Activated CD4-positive, alpha-beta T cell treated with anti-CD3 and anti-CD28 coated beads for 4 hours (primary cell): ENCODE measurements at places on chromosomes 16 and 17.

DNA sequence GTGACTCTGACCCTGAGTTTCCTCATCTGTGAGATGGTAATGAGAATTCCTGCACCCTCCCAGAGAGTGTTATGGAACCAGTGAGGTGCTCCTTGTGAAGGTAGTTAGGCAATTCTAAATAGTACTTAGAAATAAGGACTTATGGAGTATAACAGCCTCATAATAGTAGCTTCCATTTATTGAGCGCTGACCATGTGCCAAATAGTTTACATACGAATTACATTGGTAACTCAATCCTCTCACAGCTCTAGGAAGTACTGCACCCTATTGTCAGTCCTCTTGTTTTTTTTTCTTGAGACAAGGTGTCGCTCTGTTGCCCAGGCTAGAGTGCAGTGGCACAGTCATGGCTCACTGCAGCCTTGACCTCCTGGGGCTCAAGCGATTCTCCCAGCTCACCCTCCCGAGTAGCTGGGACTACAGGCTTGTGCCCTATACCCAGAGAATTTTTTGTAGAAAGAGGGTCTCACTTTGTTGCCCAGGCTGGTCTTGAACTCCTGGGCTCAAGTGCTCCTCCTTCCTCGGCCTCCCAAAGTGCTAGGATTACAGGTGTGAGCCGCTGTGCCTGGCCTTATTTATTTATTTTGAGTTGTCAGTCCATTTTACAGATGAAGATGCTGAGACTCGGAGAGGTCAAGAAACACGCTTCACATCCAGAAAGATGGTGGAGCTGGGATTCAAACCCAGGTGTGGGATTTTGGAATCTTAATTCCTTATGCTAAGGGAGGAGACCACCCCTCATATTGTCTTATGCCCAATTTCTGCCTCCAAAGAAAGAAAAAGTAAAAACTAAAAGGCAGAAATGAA, 2.9 kb downstream of the TNS4 start:
- no peak for DNase-seq

- peak; percentile 56 for DNase-seq
Observed at GRCh38 chr17:40075201-40075941, 12.6 kb downstream of the THRA start.

DNA sequence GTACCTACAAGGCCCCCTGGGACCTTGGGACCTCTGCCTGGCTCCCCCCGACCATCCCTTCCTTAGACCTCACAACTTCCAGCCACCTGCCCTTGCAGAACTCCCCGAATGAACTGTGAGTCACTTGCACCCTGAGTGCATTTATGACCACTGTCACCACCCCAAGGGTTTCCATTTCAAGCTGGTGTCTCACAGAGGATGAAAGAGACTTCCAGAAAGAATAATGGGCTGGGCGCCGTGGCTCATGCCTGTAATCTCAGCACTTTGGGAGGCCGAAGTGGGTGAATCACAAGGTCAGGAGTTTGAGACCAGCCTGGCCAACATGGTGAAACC, 124.5 kb upstream of the CIBAR2 start:
- no peak for DNase-seq

DNA sequence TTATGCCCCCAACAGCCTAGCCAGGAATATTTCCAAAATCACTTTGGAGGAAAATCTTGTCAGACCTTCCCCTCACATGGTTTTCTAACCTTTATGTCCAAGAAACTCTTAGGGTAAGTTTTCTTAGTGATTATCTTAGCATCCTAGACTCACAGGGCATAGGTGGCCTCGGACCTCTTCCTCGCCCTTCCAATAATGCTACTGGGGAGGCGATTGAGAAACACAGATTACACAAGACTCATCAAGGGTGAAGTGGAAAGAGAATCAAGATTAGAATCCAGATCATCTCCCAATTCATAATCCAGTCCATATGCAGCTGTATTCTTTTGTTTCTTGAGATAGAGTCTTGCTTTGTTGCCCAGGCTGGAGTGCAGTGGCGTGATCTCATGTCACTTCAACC, 358.4 kb upstream of the CDH5 start:
- DNase-seq: no peak

DNA sequence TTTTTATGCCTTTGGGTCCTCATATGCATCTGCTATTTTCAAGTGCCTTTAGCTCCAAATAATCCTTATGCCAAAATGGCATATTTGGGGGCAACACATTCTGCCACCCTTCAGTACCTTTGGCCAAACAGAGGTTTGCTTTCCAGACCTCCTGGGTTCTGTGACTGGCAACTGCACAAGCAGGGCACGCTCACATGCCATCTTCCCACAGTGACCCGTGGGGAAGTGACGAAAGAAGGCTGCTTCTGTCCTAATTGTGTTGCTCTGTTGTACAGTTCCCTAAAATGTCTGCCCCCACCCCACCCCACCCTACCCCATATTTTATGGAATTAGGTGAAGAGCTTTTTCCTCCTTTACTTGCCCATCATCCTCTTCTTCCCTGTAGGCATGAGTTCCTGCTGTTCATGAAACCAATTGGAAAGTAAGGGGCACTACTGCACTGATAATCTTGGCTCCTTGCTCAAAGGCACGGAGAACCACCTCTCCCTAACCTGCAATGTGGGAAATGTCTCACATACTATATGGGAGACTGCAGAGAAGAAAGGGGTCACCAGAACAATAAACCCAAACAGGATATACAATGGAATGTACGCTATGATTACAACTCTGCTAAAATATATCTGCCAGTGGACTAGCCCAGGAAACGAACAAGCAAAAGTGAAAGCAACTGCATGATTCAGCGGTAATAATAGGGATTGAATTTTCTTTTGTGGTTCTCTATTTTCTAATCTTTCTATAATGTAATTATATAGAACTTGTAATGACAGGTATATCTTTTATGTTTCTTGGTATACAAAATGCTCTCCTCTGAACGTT, 3.3 kb upstream of the SLFN12L start:
- DNase-seq: no peak

DNA sequence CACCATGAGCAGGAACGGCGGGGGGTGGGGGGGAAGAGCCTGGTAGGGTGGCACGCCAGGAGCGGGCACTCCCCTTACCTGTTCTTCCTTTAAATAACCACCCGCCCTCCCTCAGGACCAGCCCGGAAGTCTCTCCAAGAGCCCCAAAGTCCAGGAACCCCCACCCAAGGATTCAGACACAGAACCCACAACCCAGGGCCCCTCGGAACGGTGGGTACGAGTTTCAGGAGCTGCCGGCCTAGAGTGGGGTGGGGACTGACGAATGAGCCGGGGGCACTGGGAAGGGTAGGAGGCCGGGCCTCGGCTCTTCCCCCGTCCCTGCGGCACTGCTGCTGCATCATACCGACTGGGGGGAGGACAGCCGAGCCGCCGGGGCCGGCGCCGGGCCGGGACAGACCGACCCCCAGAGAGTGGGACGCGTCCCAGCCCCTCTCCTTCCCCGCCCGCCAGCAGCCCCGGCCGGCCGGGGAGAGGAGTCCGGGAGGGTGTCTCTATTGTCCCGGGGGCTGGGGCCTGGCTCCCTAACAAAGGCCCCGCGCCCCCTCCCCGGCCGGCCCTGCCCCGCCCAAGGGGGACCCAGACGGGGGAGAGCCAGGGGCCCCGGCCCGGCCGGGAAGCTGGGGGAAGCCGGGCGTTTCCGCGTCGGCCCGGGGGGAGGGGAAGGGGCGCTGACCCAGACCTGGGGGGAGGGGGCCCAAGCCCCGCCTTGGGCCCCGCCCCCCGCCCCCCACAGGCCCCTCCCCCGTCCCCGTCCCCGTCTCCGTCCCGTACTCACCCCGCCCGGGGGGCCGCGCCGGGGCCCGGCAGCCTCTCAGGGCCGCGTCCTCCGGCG, 747 bp downstream of the ATXN7L3 start:
- peak; percentile 65 for DNase-seq

DNA sequence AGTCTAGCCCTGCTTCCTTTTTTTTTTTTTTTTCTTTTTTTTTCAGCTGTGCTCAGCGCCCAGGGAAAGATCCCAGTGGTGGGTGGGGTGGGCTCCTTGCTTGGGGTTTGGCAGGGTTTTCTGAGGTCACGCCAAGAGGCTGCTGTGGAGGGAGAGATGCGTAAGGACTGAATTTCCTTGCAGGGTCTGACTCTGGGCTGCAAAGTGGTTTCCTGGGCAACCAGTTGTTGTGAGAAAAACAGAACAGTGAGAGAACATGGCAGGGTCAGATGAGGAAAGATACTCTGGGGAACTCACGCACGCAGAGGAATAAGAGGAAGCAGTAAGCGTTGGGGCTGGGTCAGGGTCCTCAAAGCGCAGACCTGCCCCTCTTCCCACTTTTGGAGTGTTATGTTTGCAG, 119.5 kb downstream of the IRF8 start:
- no peak for DNase-seq

DNA sequence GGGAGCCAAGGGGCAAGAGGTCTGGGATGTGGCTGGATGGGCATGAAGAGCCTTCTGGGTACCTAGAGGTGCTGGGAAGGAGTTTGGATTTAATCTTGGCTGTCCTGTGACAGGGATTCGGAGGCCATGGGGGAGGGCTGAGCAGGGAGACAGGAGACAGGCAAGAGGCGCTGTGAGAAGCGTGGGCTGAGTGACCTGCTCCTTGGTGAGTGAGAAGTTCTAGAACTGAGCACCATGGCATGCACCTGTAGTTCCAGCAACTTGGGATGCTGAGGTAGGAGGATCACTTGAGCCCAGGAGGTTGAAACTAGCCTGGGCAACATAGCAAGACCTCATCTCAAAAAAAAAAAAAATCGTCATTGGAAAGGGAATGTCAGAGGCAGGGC, 78.3 kb upstream of the PLCG2 start:
- DNase-seq: no peak

GRCh38 chr16:22372882-22373661, 1.3 kb downstream of the CDR2 start:
- no peak for DNase-seq

DNA sequence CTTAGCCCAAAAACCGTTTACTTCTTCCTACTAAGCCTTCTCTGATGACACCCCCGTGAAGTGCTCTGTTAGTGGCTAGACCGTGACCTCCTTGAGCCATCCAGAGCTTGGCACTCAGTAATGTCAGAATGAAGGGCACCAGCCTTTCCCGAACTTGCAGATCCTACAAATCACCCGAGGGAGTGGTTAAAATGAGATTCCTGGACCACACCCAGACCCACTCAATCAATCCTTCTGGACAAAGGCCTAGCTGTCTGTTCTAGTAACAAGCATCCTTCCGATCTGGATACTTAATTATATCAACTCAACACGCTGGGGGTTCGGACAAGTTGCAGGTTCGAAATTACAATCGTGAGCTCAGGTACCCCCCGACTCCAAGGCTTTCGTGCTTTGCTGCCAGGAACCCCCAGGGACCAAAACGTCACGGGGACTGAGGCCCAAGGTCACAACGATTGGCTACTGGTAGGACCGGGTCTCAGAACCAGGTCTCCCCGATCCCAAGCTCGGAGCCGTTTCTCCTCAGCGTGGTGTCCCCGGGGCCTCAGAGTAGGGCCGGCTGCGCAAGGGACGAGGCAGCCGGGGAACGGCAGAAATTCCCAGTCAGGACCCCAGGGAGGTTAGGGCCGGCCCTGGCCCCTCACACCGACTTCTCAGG, 527 bp downstream of the CIAPIN1 start:
- peak; percentile 14 for DNase-seq

GRCh38 chr17:62696256-62696655, 68.8 kb downstream of the MRC2 start:
- DNase-seq: no peak

GRCh38 chr17:46789610-46790009, 28.9 kb downstream of the WNT3 start:
- DNase-seq: no peak

DNA sequence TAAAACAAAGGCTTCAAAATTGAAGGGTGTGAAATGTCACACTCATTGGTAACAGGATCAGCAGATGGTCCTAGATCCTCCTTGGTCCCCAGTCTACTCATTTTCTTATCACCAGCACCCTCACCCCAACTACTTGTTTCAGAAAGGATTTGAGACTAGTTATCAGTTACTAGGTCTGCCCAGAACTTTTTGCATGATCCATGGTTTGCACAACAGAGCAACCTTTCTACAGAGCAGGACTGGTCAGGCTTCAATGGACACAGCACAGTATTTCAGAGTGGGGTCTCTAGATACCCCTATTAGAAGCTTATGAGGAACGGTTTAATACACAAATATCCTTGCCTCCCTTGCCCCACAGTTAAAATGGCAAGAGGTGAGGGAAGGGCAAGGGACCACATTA, 25.6 kb downstream of the TTC19 start:
- DNase-seq: no peak

DNA sequence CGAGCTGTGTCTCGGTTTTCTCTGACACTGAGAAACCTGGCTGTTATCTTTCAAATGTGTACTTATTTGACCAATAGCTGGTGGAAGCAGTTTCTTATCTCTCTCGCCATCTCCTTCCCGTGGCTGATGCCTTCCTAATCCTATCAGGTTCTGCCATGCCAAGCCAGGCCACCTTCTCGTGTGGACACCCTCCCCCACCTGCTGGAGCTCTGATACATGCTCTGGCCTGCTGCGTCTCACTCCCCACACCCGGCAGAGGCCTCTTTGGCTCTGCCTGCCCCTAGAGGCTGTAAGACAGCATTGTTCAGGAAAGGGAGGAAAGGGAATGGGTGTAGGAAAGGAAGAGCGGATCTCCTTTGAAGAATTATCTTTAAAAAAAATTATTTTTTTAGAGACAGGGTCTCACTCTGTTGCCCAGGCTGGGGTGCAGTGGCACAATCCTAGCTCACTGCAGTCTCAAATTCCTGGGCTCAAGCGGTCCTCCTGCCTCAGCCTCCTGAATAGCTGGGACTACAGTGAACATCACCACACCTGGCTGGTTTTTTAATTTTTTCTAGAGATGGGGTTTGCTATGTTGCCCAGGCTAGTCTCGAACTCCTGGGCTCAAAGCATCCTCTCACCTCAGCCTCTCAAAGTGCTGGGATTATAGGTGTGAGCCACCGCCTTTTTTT, 7.5 kb upstream of the ARMC5 start:
- DNase-seq: no peak

- no peak for DNase-seq
Observed at GRCh38 chr16:17301593-17302135, 169.1 kb downstream of the XYLT1 start.

DNA sequence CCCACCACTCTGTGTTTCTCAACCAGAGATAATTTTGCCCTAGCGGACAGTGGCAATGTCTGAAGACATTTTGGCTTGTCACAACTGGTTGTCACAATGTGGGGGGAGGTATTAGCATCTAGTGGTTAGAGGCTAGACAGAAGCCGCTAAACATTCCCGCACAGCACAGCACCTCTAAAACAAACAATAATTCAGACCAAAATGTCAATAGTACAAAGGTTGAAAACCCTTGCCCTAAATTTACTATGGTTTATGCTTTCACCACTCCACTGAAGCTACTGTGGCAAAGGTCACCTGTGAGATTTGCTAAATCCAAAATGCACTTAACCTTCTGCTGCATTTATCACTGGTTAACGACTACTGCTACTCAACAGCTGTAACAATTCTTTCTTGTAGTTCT, 14.1 kb downstream of the NUP88 start:
- DNase-seq: no peak

DNA sequence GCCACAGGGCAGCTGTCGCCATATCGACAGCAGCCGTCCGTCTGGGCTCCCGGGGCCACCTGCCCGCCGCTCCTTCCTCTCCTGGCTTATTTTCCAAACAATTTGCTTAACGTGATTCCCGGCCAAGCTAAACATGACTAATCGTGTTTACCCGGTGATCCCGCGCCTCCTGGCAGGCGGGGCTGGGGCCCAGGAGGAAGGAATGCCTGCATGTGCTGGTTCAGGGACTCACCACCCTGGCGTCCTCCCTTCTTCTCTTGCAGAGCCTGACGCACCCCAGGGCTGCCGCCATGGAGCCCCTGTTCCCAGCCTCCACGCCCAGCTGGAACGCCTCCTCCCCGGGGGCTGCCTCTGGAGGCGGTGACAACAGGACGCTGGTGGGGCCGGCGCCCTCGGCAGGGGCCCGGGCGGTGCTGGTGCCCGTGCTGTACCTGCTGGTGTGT, 6.1 kb downstream of the SSTR5 start:
- no peak for DNase-seq
